ENCODE measurements at places on chromosomes 7 and 10. TPM values are rescaled to one million over a fixed set of nuclear protein-coding genes. Genes with fewer than 3 reads are reported as not detected.

DNA sequence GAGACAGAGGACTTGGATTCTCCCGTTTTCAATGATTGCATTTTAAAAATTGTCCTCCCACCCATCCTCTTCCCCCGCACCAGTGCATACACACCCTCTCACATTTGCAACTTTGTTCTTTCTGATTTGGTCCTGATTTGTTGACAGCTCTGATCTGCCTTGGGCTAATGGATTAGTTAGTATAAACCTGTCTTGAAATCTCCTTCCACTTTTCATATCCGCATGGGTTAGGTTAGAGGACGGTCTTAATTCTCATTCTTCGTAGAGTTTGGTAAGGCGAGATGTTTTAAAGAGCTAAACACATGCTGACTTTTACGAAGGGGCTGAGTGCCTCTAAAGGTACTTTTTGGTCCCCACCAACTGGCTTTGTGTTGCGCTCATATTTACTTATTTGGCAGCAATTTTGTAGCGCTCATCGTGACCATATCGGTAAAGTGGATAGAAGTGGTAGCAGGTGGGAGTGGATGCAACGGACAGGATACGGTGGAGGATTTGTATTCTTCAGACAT lies 1.1 kb downstream of the AHR start:
- no peak for DNase-seq

DNA sequence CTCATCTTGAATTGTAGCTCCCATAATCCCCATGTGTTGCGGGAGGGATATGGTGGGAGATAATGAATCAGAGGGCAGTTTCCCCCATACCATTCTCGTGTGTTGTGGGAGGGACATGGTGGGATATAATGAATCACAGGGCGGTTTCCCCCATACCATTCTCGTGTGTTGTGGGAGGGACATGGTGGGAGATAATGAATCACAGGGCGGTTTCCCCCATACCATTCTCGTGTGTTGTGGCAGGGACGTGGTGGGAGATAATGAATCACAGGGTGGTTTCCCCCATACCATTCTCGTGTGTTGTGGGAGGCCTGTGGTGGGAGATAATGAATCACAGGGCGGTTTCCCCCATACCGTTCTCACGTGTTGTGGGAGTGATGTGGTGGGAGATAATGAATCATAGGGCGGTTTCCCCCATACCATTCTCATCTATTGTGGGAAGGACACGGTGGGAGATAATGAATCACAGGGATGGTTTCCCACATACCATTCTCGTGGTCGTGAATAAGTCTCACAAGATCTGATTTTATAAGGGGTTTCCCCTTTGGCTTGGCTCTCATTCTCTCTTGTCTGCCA lies 271.0 kb downstream of the MAD1L1 start:
- DNase-seq, result peak; percentile 27

DNA sequence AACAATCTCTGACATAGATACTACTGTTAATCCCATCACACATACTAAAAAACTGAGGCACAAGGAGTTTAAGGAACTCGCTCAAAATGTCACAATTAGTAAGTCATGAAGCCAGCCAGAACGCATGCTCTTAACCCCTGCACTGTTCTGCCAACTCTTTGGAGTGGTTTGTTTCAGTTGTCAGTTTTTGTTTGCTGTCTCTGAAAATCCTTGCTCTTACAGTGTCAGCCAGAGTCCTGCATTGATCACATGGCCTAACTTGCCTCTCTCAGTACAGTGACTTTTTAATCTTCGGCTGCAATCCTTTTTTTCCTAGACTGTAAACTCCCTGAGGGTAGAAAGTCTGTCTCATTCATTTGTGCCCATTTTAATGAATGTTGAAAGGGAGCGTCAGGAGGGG lies 753.8 kb downstream of the AUTS2 start:
- no peak for DNase-seq

DNA sequence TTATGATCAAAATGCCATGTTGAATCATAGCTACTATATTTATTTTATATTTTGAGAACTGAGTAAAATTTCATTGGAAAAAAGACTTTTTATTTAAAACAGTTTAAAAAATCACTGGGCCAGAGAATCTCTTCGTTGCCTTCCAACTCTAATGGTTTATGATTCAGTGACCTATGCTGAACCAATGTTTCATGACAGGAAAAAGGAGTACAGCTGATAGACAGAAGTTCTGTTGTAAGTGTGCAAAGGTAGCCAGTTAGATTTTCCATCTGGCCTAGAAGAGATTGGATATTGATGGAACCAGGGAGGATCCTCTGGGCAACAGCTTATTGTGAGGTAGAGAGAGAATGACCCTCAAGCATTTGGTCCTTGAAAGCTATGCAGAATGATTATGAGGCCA lies 745.8 kb downstream of the SUGCT start:
- DNase-seq, result no peak

- DNase-seq, result no peak
Measured at GRCh38 chr7:92489634-92490033, 11.9 kb upstream of the ERVW-1 start.

- no peak for DNase-seq
Measured at GRCh38 chr10:70227548-70228320, 5.5 kb downstream of the PPA1 start.

The EPO gene
- total RNA-seq, result not detected

The SOSTDC1 gene
- not detected for total RNA-seq

The GDI2 gene
- total RNA-seq, result 528 TPM

The SEMA3D gene
- total RNA-seq, result 1.2 TPM

Data from MG63 (cell line).